IMR-90 (cell line): ENCODE measurements at places on chromosomes 13 and 19.
A peak's percentile ranks its signal among the peaks of the same experiment; 100 is the strongest.

DNA sequence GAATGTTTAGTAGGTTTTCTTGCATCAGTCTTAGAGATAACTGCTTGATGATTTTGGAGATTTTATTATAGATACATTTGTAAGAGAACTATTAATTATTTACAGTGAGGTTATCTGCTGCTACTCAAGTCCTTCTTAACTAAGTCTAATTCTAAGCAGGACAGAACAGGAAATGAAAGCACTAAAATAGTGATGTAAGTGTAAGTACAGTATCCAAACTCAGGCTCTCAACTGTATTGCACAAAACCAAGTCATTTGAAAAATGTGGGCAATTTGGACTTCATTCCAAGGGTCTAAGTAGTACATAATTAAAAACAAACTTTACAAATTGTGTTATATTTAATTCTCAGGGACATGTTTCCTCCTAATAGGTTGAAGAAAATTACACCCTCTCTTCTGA, 417.1 kb downstream of the ITGBL1 start:
- DNase-seq = peak; percentile 3

DNA sequence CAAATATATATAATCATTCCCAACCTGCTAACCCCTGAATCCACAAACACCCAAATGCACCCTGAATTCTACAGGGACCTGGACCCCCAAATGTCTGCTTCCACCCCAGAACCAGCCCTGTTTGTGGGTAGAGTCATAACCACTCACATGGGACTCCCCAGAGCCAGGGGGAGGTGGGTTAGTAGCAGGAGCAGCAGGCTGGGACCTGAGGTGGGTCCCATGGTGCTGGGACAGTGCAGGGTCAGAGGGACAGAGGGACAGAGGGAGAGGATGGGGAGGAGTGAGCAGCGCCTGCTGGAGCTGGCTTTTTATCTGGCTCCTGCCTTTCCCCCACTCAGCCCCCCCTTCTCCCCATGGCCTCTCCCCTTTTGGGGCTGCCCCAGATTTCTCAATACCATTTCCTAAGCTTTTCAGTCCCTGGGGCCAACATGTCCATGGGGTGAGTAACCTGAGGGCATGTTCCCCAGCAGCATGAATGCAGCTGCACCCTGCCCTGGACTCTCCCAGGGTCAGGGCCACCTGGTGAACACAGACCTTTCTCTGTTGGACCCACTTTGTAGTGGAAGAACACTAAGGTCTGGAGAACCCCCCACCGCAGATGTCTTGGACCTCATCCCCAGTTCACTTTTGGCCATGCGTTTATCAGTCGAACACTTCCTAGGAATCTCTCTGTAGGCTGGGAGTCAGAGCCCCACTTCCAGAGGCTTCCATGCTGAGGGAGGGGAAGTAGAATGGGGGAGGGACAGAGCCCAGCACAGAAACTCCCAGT, at the start of gene C3:
Gene C3, minus strand, starts transcription at position 282 of the 769 bp plus-strand sequence. Its CDS starts 61 bp downstream, at position 221.
- DNase-seq = peak; percentile 26

GRCh38 chr13:25372284-25373081, 709 bp downstream of the ATP8A2 start:
- no peak for DNase-seq

DNA sequence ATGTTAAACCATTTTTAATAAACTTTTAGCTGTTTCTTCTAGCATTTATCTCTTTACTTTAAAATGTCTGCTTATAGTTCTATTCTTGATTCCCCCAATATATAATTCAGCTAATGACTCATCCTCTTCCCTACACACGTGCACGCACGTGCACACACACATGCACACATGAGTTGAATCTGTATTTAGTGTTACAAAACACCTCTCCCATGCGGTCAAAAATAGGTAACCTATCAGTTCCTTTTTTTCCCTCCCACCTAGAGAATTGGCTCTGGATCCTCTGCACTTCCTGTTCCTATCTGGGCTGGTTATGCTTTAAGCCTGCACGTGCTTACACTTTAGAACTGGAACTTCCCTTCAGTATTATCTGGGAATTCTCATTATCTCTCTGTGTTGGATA, 144.1 kb downstream of the PAN3 start:
- DNase-seq = no peak

DNA sequence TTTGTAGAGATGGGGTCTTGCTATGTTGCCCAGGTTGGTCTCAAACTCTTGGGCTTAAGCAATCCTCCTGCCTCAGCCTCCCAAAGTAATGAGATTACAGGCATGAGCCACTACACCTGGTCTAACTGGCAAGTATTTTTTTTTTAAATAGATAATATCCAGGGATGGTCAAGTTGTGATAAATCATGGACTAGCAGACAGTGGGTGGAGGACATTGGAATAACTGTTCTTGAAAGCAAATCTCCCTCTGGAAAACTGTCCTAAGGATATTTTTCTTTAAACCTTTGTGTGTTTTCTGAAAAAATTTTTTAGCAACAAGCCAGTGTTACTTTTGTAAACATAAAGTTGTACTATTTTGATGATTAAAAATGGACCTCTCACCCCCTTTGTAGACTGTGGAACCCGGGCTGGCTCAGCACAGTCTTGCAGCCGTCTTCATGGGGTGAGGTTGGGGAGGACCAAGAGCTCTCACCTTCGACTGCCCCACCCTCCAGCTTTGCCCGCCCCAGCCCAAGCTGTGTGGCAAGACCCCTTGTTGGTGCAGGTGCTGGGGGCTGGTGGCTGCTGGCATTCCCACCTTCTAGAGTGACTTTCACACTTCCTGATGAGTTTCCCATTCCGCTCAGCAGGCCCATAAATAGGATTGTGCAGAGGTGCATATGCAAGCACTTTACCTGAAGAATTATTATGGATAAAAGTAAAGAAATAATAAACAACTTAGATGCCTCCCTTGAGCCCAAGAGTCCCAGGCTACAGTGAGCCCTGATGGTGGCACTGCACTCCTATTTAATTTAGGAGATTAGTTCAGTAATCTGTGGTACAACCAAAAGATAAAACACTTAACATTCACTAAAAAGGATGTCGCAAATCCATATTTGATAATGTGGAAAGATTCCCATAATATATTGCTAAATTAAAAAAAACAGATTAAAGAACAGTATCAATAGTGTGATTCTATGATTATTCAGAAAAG, 107.3 kb downstream of the GADD45B start:
- no peak for DNase-seq

DNA sequence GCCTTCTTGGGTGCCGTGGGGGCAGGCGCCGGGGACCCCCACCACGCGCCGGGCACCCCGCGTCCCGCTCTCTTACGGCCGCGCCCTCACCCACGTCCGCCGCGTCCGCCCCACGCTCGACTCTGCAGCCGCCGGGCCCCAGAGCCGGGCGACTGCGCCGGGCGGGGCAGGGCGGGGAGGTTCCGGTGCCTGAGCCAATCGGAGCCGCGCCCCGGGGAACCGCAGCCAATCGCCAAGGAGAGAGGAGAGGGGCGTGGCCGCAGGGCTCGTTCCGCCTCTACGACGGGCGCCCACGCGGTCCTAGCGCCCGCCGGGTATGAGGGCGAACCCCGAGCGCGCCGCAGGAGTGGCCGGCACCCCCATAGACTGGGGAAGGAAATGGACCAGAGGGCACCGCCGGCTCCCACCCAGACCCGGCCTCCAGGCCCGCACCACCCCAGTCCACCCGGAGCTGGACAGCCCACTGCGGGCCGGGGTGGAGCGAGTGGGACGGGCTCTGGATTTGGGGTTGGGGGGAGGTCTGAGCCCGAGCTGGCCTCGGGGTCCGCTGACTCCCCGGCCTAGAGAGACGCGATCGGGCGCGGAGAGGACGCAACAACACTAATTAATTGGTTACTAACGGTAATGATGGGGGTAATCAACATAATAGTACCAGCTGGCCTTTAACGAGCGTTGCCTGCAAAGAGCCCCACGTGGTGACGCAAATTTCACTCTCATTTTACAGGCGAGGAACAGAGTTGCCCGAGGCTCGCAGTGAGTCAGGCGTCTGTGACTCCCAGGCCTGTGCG, at the start of gene MFSD12:
Gene MFSD12, minus strand, starts transcription at position 126 of the 788 bp plus-strand sequence. CDS start 183 bp downstream, outside the sequence.
- DNase-seq = peak; percentile 92

GRCh38 chr13:112952759-112953551, 16.1 kb upstream of the MCF2L start:
- DNase-seq = no peak

GRCh38 chr13:79749566-79749965, 268.6 kb downstream of the NDFIP2 start:
- DNase-seq = no peak

DNA sequence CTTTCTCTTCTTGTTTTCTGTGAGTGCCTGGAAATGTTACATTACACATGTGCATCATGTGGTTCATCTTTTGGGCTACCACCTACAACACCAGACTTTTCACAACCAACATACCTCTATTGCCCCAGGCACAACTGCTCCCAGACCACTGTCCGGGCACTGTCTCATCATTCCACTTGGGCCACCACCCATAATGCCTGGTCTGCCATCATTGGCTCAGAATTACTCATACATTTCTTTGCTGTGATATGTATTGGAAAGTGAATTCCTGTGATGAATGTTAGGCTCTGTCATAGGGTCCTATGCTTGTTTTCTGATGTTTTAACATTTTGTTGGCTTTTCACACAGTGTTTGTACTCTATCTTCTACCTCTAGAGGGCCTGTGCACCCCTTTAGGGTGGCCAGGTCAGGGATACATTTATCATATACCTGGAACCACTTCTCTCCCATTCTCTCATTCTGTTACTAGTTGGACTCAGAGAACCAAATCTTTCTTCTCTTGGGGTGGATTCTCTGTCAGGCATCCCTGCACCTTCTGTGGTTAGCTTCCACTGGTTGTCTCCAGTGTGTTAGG, 172.8 kb downstream of the NHLRC3 start:
- DNase-seq = no peak

GRCh38 chr19:823565-824121, 1.9 kb upstream of the PLPPR3 start:
- DNase-seq = no peak

- DNase-seq = no peak
Measured at GRCh38 chr13:82848766-82849165, 1033.5 kb downstream of the SLITRK1 start.

DNA sequence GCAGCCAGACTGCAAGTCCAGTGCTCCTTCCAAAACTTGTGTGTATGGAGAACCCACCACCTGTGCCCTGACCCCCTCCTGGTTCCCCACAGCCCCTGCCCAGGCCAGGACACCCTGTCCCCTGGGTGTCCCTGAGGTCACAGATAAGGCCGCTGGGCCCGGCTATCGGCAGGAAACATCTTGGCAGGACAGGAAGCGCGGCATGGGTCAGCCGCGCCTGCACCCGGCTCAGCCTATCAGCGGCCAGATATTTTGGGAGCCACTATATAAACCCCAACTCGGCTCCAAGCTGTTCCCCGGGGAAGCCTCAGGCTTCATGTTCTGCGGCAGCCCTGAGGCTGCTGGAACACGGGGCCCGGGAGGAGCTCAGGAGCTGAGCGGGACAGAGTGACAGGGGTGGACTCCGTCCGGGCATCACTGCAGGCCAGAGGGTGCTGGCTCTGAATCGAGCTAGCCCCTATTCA, 60.8 kb downstream of the AP1M1 start:
- no peak for DNase-seq

DNA sequence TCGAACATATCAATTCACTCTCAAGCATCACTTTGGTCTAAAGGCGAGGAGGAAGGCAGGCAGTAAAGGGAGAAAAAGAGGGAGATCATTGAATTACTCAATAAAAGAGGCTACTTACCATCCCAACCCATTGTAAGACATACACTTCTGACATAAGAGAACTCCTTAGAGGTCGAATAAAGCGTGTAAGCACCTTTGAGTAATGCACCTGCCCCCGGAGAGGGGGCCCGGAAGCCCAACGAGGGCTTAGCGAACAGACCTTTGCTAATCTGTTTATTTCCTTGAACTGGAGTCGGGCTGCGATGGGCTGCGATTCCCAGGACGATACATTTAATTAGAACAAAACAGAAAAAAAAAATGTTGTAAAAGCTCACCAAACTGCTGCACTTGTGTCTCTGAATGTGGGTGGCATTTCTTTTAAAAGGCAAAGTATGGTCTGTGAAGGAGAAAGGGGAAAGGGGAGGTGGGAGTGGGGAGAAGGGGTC, 3.0 kb downstream of the ZC3H4 start:
- DNase-seq = no peak

DNA sequence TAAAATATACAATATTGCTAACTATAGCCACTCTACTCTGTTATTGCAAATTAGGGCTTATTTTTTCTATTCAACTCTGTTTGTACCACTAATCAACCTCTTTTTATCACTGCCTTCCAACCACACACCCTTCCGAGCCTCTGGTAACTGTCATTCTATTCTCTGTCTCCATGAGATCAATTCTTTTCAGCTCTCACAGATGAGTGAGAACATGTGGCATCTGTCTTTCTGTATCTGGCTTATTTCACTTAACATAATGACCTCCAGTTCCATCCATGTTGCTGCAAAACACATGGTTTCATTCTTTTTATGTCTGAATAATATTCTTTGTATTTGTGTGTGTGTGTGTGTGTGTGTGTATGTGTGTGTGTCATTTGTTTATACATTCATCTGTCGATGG, 350.1 kb upstream of the DACH1 start:
- no peak for DNase-seq

DNA sequence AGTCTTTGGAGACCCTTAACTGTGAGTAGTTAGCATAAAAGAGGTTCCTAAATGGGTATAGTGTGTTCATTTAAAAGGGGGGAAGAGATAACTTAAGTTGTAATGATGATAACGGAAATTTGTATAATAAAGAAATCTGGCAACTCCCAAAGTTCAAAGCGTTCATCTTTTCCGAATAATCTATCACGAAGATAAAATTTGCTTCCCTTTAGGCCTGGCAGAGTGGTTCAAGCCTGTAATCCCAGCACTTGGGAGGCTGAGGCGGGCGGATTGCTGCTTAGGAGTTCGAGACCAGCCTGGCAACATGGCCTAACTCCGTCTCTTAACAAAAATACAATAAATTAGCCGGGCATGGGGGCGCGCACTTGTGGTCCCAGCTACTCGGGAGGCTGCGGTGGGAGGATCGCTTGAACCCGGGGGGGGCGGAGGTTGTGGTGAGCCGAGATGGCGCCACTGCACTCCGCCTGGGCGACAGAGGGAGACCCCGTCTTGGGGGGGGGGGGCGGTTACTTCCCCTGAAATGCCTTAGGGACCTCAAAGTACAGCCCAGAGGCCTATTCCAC, 934 bp downstream of the N4BP2L2 start:
- DNase-seq = no peak

- no peak for DNase-seq
Measured at GRCh38 chr19:4652075-4652474, 12.8 kb downstream of the TNFAIP8L1 start.
